ENCODE measurements at places on chromosomes 1 and 21.

DNA sequence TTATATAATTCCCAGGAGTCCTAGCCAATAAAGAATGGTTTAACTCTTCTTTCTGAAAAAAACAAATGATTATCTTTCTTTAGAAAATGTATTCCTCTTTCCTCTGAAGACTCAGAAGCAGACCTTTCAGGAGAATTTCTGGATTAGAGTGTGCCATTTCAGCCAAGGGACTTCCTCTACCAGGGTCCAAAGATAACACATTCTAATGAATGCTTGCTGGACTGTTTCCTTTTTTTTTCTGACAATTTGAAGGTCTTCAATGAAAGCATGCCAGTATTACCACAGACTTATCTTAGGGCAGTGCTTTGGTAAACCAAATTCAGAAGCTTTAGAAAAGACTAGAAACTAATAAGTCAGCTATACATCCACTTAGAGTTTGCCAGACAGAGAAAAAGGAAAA is 80.5 kb downstream of the RERE start:
- no peak for DNase-seq

- no peak for DNase-seq
These were observed 43.7 kb downstream of the SAMD13 start for GRCh38 chr1:84345220-84345619.

- DNase-seq = no peak
These were observed 62.8 kb upstream of the ZBTB40 start for GRCh38 chr1:22388671-22389450.

DNA sequence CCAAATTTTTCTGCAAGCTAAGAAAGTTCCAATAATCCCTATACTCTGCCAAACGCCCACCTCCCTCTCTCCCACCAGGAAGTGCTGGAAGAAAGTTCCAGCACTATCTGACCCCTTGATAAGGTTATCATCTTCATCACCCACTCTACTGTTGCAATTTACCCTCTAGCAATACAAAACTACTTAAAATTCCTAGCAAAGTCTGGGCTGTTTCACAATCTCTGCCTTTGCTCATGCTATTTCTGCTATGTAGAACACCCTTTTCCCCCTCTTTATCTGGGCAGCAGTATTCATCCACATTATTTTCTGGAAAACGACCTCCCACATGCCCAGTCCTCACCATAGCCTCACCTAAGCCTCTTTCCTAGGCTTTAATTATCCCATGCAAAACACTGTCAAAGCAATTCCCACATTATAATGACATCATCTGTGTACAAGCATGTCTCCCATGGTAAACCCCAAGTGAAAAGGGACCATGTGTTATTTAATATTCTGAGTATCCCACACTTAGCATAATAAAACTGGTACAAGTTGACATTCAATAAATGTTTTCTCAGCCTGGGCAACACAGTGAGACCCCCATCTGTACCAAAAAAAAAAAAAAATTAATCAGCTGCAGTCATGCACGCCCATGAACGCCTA is 12.0 kb downstream of the F11R start:
- DNase-seq = peak; percentile 75

- DNase-seq = no peak
These were observed 7.5 kb upstream of the CDC14A start for GRCh38 chr1:100344774-100345173.

DNA sequence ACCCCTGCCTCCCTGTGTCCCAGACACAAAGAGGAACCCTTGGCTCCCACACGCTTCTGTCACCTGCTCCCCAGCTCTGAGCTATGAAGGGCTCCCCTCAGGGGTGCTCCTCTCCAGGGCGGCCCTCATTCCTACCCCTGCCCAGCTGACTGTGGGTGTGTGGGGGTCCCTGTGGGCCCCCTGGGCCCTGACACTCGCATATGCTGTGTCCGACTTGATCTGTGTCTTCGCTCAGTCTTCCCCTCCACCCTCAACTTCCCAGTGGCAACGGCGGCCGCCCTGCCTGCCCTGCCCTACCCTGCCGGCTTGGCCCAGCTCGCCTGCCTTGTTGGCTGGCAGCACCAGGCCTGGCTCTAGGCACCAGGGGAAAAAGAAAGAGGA is 1.2 kb downstream of the KCNQ4 start:
- no peak for DNase-seq

- DNase-seq = no peak
These were observed 14.3 kb downstream of the SLC6A9 start for GRCh38 chr1:44016890-44017400.

DNA sequence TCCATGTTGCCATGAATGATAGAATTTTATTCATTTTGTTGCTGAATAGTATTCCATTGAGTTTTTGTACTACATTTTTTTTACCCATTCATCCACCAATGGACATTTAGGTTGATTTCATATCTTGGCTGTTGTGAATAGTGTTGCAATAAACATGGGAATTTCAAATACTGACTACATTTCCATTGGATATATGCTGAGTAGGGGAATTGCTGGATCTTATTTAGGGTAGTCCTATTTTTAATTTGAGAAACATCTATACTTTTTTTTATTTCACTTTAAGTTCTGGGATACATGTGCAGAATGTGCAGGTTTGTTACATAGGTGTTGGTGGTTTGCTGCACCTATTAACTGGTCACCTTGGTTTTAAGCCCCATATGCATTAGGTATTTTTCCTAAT is 38.8 kb upstream of the TNFSF4 start:
- DNase-seq = no peak
